ENCODE measurements at places on chromosomes 1 and 21.

- peak; percentile 18 for DNase-seq
Measured at GRCh38 chr1:15684468-15685291, 560 bp downstream of the PLEKHM2 start.

DNA sequence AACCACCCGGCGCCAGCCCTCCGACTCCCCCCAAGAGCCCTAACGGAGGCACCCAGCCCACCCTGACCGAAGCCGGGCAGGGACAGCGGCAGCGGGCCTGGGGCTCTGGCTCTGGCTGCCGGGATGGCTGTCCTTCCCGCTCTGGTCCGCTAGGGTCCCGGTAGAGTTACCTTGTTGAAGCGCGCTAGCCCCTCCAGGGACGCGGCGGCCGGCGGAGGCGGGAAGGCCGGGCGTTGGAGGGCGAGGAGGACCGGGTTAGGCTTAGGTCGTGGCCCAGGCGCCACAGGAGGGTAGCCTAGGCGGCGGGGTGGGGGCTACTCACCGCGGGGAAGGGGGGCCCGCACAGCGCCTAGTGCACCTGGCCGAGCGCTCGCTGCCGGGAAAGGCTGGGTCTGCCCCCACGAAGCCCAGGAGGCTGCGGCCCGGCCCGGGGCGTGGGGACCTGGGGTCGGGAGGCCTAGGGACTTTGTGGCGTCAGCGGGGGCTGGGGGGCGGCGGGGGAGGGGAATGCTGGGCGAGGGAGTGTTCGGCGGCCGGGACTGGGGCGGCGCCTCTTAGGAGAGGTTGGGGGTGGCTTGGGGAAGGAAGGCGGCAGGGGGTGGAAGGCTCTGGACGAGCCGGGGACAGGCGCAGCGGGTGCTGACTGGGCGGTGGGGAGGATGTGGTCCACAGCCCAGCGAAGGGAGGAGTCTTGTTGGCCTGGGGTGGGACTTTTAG, at the start of gene TRIM17:
TRIM17 (minus strand) TSS at position 645 of the 717 bp plus-strand sequence. CDS start 1,789 bp downstream, outside the sequence.
- DNase-seq = no peak

GRCh38 chr21:43817157-43818086, 28.0 kb downstream of the RRP1 start:
- no peak for DNase-seq

GRCh38 chr1:234114648-234115307, 210.3 kb downstream of the SLC35F3 start:
- DNase-seq = no peak

GRCh38 chr1:41435570-41436178, 48.8 kb downstream of the EDN2 start:
- DNase-seq = no peak

GRCh38 chr1:226447932-226448665, 40.2 kb upstream of the PARP1 start:
- DNase-seq = no peak

DNA sequence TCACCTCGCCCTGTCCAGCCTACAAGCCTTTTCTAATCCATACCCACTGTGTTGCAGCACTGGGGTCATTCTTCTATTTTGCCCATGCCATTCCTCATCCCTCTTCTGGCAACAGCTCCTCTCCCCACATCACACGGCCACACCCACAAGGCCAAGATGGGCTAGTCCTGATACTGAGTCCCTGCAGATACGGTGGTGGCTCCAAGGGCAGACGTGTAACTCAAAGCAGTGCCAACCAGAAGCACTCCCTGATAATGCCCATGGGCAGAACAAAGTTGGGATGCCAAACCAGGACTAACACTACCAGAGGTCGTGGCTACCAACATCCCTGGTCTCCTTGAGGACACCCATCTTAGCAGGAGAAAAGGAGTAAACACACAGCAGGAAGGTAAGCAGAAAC, 64.8 kb downstream of the APP start:
- no peak for DNase-seq
